ENCODE measurements at places on chromosomes 16 and 17.

DNA sequence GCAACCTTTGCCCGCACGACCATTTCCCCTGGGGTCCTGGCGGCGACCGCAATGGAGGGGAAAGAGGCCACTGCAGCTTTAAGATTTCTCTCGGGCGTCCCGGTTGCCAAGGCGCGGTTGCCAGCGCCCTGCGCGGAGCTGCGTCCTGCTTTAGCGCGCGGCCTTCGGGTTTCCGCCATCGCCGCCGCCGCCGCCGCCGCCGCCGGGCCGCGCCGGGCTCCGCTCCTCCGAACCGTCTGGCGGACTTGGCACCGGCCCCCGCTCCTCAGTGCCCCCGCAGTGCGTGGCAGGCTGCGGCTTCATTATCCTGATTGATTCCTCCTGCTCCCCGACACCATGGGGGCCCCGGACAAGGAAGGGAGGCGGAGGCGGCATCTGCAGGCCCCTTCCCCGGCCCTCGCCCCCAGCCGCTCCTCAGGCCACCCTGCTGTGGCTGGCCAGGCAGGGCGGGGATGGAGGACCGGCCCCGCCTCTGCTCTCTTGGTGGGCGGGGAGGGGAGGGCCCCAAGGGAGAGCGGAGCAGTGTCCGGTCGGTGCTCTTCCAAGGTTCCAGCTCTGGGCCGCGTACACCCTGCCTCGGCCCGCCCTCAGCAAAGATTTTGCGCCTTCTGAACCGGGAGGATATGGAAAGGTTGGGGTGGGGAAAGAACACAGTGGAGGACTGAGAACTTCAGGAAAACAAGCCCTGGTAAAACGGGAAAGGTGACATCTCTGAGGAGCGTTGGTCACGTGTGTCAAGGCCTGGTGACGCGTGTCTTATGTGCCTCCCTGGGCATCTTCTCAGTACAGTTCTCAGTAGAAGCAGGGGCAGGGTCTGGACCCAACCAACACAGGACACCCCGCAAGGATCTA, 34.0 kb downstream of the NEUROD2 start:
- DNase-seq: peak; percentile 3

DNA sequence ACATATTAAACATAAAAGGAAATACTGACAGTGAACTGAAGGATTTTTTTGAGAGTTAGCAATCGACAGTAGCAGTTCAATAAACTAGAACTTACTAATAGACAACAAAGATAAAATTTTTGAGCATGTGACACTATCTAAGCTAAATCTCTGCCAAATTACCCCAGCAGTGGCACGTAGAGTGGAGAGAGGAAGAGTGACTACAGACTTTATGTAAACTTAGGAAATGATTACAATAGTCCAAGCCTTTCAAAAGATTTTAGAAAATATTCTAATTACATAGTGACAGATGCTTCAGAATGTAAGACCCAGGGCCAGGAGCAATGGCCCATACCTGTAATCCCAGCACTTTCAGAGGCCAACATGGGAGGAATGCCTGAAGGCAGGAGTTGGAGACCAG, 52.4 kb downstream of the CFDP1 start:
- no peak for DNase-seq

- DNase-seq: no peak
Measured at GRCh38 chr17:55742272-55743102, 8.4 kb upstream of the PCTP start.

- no peak for DNase-seq
Measured at GRCh38 chr17:80956321-80957190, 35.1 kb upstream of the CHMP6 start.

- no peak for DNase-seq
Measured at GRCh38 chr16:59370717-59371116, 636.6 kb upstream of the GOT2 start.

GRCh38 chr17:61410141-61411010, 10.7 kb downstream of the TBX2 start:
- peak; percentile 56 for DNase-seq

DNA sequence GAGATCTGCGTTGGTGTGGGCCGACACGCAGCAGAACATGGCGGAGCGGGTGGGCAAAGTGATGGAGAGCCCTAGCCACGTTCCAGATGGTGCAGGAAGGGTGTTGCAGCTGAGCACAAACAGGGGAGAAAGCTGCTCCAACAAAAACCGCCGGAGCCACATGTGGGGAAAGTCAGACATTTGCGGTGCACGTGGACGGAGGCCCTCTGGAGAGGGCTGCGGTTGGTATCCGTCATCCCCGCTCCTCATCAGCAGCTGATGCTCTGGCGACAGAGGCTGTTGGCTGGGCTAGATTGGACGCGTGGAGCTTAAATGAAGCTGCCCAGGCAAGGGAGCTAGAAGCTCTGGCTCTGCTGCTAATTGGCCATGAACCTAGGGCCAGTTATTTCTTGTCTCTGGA, 43.5 kb upstream of the ADCY9 start:
- DNase-seq: no peak

DNA sequence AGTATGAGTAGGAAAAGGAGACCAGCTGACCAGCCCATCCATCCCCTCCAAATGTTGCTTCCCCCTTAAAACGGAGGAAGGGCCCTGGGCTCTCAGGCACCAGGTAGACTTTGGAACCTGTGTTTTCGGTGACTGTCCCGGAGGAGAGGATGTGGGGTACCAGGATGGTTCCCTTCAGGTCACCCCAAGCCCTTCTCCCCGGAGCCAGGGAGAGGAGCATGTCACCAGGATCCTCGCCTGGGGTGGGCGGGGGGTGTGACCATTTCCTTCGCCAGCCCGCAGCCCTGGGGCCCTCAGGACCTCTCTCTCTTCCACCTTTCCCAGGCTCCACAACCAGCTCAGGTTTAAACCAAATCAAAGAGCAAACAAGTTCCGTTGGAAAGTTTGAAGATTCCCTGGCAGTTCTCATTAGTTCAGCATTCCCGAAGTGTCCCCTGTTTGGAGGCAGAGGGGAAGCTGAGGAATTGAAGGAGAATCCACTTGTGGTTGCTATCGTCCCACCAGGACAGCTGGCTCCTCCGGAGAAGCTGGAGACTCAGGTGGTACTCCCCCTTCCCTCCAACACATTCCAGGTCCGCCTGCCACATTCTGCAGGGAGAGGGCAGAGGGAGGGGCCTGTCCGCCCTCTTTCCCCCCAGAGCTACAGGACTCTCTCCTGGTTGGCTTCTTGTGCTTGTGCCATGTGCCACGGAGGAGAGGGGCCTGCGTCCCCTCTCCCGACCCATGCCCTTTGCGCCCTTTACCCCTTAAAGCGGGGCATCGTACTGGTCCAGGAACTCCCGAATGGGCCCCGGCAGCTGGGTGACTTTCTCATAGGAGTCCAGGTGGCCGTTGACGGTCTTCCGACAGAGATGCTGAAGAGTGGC, 2.0 kb downstream of the SOCS3 start:
- DNase-seq: no peak

DNA sequence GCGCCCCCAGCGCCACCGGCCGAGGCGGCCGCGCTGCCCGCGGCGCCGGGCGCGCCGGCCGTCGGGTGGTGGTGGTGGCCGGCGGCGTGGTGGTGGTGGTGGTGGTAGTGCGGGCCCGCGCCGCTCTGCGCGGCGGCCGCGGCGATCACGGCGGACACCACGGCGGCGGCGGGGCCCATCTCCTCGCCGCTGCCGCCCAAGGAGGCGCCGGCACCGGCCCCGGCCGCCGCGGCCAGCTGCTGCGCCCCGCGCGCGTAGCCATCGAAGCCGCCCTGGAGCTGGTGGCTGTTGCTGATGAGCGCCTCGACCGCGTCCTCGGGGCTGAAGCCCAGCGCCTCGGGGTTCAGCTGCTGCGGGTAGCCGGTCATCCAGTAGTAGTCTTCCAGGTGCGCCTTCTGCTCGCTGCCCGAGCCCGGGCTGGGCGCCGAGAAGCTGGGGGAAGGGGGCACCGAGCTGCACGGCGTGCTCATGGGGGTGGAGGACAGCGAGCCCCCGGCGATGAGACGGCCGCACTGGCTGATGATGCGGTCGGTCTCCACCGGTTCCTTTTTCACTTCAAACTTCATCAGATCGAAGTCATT, 1.2 kb downstream of the MAF start:
- no peak for DNase-seq

All from activated T-helper 1 cell treated with Interleukin-2 at 50 U/mL for 16 hours (primary cell).